ENCODE measurements at places on chromosomes 6 and 20.

DNA sequence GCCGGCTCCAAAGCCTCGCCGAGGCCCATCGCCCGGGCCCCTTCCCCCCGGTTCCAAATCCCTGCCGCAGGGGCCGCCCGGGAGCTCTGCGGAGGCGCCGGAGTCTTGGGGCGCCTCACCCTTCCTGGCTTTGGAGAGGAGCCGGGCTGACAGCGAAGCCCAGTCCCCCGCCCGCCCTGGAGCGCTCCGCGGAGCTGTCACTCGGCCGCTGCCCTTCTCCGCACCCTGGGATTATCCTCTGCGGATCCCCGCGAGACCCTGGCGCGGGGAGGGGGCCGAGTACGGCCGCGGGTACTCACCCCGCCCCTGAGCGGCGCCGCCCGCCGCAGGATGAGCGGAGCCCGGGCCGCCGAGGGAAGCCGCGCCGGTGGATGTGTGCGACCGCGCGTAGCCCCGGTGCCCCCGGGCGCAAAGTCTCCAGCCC lies 343 bp downstream of the SNAP91 start:
- DNase-seq = no peak

GRCh38 chr20:14992153-14992552 lies 654.7 kb upstream of the FLRT3 start:
- no peak for DNase-seq

GRCh38 chr6:96899451-96899998 lies 1.8 kb upstream of the NDUFAF4 start:
- DNase-seq = no peak

DNA sequence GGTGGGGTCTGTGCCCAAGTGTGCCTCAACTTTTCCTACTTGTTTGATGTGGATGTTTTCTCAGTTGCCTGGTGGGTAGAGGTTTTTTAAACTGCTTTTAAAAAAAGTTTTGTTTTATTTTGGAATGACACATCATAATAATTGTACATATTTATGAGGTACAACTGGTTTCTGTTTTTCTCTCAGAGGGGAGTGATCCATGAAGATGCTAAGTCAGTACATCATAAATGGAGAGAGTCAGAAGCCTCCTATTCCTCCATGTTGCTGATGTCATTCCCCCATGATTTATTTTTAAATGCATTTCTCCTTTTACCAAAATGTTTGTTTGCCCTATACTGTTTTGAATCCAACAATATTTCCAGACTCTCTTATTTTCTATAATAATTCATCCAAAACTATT lies 77.3 kb upstream of the CLVS2 start:
- no peak for DNase-seq

DNA sequence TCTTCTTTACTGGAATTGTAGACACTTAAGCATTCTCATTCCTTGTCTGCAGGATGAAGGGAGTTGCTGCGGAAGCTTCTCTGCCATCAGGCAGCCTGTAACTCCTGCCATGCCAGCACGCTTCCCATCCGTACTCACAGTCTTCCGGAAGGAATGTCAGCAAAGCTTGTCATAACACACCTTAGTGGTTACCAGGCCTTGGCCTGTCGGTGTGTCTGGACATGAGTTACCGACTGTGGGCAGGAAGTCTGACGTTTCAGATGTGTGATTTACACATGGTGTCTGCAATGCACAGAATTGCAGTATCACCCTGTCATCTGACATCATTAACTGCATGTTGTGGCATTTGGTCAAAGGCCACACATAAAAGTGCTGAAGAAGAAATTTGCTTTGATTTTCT lies 102.2 kb downstream of the SLC24A3 start:
- no peak for DNase-seq

GRCh38 chr6:52523378-52524142 lies 53.3 kb downstream of the TRAM2 start:
- no peak for DNase-seq

GRCh38 chr6:125182237-125183008 lies 28.9 kb downstream of the TPD52L1 start:
- DNase-seq = no peak

GRCh38 chr6:150079604-150080003 lies 10.7 kb upstream of the ULBP3 start:
- peak; percentile 64 for DNase-seq

- no peak for DNase-seq
Observed at GRCh38 chr6:34667481-34668238, 28.9 kb downstream of the ILRUN start.

DNA sequence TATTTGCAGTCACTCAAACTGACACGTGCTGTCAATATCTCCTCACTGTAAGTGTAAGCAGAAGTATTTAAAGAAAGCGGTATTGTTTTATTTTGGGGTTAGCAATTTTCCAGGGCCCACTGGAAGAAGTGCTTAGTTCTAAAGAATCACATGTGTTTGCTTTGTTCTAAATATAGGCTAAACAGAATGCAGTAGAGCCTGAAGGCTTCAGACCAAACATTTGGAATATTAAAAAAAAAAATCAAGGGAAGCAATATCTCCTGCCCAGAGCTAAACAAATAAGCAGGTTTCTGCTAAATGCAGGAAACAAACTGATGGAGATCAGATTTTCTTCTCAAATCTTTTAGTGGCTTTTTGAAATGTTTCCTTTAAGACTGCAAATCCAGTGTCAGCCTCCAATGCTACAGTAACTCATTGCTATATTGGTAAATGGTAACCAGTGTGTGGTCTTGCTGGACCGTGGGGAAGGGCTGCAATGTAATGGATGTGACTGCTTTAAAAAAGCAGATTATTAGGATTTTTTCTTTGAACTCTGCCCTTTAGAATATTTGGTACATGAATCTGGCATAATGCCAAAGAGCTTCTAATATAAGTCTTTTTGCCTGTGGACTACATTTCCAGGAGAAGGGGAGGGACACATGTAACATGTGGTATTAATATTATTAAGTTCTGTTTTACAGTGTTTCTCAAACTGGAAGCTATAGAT lies 317.1 kb upstream of the FERMT1 start:
- DNase-seq = no peak

DNA sequence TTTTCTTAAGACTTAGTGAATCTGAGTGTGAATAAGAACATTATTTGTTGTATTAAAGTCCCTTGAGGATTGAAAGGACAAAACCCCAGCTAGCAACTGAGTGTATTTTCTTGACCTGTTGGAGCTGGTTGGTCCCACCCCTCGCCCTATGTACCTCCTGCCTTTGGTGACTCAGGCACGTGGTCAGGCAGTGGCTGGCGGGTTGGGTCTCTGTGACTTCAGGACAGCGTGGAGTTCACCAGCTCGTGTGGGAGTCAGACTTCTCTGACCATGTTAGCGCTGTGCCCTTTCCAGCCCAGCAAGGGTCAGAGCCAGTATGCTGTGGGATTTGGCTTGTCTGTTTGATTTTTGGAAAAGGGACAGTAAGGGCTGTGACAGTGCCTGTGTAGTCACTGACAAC lies 93.7 kb downstream of the SSR1 start:
- DNase-seq = no peak

DNA sequence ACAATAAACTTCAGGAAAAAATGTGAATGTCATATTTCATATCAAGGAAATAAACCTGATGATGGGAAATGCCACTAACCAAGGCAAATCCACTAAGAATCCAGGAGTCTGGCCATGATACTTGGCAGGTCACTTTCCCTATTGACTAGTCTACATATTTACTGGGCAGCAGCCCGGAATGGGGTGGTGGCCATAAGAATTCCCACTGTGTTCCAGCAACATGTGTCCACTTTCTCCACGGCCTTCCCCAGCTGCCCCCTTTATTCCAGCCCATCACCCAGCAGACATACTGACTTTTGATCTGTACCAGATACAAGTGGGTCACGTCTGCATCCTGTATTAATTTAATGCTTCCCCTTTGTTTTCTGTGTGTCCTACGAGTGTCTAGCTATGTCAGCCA lies 234.5 kb upstream of the PRDM1 start:
- no peak for DNase-seq

- DNase-seq = no peak
Observed at GRCh38 chr6:158010591-158011477, 29.2 kb downstream of the SYNJ2 start.

DNA sequence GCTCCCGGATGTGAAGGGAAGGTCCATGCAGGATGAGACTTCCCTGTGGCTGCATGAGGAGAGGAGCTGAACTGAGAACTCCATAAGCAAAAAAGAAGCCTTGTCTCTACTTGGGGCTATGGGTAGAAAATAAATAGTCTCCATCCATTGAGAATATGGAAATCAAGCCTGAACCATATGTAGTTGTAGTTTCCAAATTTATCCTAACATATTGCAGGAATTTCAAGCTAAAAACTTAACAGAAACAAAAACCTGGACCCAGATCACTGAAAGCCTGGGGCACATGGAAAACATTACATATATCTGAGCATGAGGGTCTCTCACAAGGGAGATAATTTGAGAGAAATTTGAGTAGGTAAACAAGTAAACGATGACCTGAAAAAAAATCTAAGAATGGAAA lies 94.9 kb upstream of the C6orf118 start:
- DNase-seq = no peak

DNA sequence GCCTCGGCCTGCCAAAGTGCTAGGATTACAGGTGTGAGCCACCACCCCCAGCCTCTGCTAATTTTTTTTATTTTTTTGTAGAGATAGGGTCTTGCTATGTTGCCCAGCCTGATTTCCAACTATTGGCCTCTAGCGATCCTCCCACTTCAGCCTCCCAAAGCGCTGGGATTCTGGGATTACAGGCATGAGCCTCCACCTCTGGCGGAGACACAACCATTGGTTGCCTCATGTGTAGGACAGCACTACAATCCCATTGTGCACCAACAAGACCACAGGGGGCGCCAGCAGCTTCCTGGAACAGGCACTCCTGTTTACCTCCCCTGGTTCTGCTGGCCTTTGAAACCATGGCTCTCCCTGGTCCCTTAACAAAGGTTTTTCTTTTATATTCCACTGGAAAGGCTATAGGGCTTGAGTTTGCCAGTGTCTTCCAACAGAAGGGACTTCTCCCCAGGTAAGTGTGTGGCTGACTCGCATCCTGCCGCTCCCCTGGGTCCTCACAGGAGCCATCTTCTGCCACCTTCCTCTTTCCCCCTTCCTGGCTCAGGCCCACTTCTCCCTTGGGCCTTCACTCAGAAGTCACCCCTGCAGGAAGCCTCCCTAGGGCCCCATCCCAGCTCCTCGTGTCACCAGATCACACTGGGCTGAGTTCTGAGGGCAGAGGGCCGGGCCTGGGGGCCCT lies 39.2 kb upstream of the TLDC2 start:
- no peak for DNase-seq

DNA sequence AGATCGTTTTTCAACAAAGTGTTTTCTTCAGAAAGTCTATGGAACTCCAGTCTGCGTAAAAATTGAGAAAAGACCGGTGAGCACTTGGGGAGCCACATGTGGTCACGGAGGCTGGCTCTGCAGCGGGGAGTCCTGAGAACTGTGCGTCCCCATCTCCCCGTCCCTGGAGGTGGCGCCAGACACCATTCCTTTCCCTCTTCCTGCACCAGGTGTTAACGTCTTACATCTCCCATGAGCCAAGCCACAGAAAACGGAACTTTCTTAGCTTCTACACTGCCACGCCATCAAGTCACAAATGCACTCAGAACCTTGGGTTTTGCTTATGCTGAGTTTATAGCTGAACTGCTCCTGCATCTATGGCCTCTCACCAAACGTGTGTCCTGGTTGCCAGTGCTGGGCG lies 62.6 kb downstream of the GINS1 start:
- DNase-seq = no peak

GRCh38 chr20:58684291-58684690 lies 8.3 kb upstream of the NPEPL1 start:
- no peak for DNase-seq

DNA sequence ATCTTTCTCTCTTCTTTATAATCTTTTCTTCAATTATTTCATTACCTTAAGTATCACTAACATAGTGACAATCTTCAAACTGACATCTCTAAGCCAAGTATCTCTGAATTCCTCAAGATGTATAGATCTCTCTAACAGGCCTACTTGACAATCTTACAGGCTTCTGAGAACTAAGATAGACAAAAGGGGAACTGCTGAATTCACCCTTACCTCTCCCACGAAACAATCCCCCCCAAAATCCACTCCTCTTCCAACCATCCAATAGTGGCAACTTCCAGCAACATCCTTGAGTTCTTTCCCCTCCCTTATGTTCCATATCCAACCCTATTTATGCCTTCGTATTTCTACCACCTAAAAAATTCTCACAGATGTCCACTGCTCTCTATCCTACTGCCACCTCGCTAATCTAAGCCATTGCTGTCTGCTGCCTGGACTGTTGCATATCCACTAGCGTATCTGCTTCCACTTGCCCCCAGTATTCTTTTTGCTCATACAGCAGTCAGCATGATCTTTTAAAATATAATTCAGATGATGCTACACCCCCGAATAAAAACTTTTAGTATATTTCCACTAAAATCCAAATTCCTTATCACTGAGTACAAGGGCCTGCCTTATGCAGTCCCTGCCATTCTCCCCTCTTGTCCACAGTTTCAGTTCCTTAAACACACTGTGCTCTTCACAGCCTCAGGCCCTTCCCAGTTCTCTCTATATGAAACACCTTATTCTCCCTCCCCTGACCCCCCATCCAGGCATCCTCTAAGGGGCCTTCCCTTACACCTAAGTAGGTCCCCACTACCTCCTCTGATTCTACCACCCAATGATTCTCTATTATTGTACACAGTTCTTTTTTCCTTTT lies 8.0 kb downstream of the REPS1 start:
- DNase-seq = no peak

GRCh38 chr6:168126566-168127383 lies 47.8 kb upstream of the FRMD1 start:
- peak; percentile 37 for DNase-seq

DNA sequence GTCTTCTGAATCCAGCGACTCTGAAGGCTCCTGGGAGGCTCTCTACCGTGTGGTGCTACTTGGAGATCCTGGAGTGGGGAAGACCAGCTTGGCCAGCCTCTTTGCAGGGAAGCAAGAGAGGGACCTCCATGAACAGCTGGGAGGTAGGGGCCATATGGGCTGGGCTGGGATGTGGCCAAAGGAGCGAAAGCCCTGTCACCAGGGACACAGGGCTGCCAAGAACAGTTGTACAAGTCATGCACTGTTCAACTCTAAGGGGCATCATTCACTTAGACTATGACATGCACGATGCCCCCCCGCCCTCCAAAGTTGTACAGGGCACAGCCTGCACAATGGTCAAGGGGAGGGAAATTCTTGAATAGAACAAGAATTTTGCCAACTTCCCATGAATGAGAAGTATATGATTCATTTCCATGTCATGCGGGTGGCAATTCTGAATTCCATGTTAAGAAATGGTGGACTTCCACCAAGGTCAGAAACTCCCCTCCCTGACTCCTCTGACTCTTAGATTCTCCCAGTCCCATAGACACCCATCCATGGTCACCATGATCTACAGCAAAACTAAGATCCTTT lies 1.6 kb downstream of the REM1 start:
- no peak for DNase-seq

- DNase-seq = no peak
Observed at GRCh38 chr6:13261464-13261994, 66.8 kb downstream of the TBC1D7 start.
